Activated CD8-positive, alpha-beta T cell treated with anti-CD3 and anti-CD28 coated beads, Interleukin-2, amount 10 ng/mL, durations not matched to agents 7 days and 5 days (primary cell): ENCODE measurements at places on chromosomes 16 and 17. TPM values are rescaled to one million over a fixed set of nuclear protein-coding genes. Genes with fewer than 3 reads are reported as not detected.

The CCL18 gene
- total RNA-seq = not detected

The MMP2 gene
- not detected for total RNA-seq

The SSTR5 gene
- total RNA-seq = not detected

The FBXW10 gene
- not detected for total RNA-seq

The LPO gene
- total RNA-seq = not detected
